ENCODE measurements at places on chromosomes 7 and 10.

GRCh38 chr7:620885-621284, 101.2 kb upstream of the PDGFA start:
- no peak for DNase-seq

DNA sequence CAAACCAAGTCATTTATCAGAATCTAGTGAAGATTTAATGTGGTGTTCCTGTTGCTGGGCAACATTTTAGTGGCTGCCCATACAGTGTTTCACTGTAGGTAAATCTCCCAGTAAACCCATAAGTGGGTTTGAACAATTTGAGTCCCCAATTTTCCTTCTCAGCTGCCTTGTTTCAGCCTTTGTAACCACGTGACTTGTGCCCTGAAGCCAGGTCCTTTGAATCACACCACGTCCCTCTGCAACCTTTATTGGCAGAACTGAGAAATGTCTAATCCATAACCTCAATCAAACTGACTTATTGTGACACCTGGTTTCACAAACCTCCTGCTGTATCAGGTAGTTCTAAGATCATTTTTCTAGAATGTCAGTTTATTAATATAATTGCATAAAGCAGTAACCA, 30.1 kb downstream of the SND1 start:
- DNase-seq, result no peak

DNA sequence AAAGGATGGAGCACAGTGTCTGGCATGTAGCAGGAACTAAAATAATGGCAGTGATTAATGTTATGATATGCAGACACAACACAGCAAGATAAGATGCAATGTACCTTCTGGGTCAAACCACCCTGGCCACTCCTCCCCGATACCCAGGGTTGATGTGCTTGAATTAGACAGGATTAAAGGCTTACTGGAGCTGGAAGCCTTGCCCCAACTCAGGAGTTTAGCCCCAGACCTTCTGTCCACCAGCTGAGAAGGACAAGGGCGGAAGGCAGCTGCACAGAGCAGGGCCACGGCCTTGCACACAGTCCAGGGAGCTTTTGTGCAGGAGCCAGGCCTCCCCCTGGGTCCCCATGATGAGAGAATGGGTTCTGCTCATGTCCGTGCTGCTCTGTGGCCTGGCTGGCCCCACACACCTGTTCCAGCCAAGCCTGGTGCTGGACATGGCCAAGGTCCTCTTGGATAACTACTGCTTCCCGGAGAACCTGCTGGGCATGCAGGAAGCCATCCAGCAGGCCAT, at the start of gene RBP3:
TSS of gene RBP3 (plus strand) at position 226 of the 514 bp plus-strand sequence. CDS start at position 348, 122 bp downstream.
- DNase-seq, result no peak

DNA sequence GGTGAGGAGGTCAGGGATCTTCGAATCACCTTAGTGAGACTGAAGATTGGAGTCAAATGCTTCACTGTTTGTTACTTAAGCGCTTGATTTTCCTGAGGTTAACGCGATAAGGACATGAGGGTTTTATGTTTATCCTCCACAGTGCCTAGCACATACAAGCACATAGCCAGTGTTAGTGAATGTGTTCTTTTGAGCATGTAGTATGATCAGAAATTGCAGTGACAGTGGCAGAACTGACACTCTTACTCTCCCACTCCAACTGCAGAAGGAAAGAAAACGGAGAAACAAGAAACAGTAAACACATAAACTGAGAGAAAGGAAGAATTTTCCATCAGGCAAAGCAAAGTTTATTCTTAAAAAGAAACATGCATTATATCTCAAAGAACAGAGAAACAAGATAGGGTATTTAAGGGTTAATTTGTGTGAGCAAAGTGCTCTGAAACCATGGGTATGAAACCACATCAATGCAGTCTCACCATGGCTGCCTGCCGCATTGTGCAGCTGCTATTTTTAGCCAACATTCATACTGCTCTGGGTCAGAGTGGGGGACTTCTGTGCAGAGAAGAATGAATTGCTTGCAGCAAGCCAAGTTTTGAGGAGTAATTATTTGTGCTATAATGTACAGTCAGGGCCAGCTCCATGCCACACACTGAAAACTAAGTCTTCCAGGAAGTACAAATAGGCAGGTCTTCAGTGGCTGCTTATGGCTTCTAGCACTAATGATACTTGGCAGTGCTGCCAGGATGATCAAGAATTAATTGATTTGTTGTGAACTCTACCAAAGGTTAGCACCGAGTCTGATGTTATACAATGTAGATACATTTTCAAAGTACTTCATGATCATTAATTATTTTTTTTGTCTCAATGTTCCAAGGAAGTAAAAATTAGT, 152.0 kb downstream of the MACC1 start:
- DNase-seq, result no peak

- no peak for DNase-seq
Measured at GRCh38 chr7:75623390-75624133, 115.2 kb downstream of the HIP1 start.

GRCh38 chr10:99612167-99612831, 7.9 kb downstream of the SLC25A28 start:
- peak; percentile 60 for DNase-seq

DNA sequence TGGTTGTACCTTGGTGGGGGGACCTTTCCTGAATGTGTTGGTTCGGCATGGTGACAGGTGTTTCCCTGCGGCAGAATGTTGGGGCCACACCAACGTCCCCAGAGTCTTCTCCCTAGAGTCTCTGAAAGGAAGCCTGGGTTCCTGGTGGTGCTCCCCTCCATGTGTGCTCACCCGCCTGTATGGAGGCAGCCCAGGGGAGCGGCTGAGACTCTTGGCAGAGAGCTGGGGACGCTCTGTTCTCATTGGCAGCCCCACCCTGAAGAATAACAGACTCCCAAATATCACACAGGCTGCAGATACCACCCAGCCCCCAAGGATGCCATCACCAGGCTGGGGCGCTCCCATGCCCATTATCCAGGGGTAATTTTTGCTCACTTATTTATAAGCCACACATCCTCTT, 34.8 kb downstream of the CHST12 start:
- no peak for DNase-seq

- DNase-seq, result peak; percentile 6
Measured at GRCh38 chr7:90412458-90413184, 9.4 kb downstream of the CLDN12 start.

DNA sequence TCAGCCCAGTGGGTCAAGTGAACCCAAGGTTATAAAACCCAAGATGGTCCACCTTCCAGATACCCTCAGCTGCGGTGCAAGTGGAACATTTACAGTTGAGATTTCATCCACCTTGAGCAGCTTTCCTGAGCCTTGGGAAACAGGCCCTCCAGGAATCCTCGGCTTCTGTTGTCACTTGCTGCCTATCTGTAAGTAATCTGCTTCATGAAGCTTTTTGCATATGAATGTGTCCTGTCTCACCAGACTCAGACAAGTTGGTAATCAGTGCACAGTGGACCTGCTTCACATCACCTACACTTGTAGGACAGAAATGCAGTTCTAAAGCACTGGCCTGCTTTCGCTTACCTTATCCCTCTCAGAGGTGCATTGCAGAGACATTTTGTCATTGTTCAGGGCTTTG, 80.3 kb downstream of the FAM185A start:
- no peak for DNase-seq

DNA sequence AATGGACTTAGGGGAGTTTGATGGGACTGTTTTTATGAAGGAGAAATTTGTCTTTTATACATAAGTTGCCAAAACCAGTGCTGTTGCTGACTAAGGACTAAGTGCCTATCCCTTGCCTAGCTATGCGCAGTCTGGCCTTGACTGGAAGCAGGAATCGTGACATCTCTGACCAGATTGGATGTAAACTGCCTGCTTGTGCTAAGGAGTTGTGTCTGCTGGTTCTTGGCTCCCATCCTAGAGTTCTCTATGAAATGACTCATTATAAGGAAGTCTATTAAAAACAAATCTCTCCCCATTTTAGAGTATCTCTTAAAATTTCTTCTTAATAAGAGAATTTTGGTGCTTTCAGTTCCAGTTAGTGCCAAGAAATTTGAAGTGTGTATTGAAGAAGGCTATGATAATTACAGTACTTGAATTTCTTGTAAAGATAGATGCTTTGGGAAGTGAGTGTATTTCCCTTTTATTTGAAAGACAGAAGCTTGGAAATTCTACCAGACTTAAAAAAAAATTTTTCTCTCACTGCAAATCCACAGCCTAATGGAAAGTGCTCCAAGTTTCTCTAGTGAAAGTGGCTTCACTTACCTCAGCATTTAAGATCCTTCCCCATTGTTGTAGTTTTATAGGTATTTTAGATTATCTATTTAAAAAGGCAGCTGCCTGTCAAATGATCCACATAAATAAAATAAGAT, 77.6 kb downstream of the BICC1 start:
- DNase-seq, result no peak

GRCh38 chr7:148883266-148884048, 634 bp downstream of the EZH2 start:
- DNase-seq, result peak; percentile 72

GRCh38 chr7:23136216-23136615, 30.6 kb downstream of the KLHL7 start:
- no peak for DNase-seq

DNA sequence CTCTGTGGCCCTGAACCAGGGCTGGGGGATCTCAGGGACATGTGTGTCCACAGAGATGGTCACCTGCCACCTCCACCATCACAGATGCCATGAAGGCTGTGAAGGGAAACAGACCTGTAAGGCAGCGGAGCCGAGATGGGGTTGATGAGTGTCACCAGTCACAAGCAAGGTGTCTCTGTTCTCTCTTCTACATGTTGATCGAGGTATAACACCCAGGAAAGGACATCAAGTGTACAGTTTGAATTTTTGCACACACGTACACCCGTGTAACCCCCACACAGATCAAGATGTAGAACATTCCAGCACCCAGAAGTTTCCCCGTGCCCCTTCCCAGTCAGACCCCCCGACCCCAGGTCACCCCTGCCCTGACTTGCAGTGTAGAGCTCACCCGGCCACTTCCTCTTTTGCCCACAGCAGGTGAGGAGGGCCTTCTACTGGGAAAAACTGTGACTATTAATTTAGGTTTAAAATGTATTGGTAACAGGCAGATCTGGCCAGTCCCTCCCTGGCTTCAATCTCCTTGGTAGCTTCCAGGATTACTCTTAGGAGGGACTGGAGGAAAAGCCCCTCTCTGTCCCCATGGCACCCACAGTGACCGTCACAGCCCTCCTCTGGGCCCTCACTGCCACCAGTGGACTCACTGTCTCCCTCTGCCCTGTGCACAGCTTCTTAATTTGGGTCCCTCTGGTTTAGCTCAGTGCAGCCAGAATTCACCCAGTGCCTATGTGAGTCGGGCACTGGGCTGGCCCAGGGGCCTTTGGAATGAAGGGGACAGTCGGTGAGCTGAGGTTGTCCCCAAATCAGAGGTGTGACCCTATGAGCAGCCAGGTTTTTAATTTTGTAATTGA, 108.2 kb downstream of the LHPP start:
- DNase-seq, result peak; percentile 47

DNA sequence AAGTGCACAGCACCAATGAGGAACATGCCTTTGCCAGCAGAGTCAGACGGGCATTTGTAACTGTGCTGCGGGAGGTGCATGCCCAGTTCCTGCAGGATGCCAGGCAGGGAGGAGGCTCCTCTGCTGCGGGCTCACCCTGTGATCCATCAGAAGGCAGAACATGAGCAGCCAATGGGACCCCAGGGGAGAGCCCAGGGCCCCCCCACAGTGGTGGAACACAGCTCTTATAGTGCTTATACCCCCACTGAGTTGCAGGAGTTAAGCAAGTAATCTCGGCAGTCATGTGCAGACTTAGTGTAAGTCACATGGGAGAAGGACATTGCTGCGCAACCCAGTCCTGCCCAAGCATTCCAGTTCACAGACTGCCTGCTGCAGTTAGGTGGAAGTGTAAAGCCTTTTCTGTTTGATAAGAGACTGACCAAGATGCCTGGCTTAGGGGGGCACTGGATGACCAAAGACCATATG, 120.3 kb upstream of the TMEM106B start:
- DNase-seq, result no peak

- peak; percentile 77 for DNase-seq
Measured at GRCh38 chr7:24963218-24963617, 16.8 kb downstream of the OSBPL3 start.

DNA sequence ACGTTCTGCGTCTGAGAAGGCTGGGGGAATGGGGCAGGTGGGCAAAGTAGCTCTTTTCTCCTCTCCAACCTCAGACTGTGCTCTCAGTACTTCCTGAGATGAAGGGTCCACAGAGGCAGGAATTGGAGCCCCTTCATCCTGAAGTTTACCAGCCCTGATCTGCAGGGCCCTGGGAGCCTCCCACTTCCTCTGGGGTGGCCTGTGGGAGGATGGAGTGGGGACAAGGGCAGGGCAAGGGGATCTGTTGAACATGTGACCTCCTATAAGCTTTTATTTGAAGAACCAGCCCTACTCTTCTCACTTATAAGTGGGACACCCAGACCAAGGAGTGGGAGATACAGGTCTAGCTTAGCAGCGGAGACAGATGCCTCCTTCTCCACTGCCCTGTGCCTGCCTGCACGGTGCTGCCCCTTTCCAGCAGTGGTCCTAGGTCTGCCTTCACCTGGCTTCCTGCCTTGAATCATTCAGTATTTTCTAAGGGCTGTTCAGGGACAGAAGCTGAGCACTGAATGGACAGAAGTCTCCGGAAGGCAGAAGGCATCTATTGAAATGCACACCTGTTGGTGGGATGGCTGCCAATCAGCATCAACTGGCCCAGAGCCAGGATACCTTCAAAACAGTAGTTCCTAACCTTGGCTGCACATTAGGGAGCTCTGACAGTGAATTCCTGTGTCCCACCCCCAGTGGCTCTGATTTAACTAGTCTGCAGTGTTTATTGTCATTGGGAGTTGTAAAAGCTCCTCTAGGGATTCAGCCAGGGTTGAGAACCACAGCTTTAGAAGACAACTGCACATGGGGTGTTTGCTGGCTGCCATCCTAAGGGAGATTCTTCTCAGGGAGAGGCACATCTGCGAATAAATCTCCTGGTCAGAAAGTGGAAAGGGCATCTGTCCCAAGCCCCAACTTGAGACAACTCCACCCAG, 2.7 kb upstream of the ARHGAP22 start:
- DNase-seq, result no peak

DNA sequence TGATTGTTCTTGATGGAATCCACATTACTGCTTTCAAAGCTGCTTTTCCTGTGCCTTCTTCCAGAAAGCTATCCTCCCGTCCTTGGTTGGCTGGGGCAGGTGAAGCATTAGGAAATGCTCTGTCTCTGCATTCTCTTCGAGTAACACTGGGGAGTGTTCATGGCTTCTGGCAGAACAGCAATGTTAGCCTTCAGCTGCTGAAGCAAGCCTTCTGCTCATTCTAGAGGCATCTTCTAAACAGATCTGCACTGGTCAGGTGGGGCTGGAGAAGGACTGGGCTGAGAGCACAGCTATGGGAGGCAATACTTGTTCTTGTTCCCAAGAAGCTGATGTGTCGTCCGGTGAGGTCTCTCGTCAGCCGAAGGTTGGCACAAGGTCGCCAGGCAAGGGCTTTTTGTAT, 80.6 kb downstream of the MGMT start:
- DNase-seq, result no peak

DNA sequence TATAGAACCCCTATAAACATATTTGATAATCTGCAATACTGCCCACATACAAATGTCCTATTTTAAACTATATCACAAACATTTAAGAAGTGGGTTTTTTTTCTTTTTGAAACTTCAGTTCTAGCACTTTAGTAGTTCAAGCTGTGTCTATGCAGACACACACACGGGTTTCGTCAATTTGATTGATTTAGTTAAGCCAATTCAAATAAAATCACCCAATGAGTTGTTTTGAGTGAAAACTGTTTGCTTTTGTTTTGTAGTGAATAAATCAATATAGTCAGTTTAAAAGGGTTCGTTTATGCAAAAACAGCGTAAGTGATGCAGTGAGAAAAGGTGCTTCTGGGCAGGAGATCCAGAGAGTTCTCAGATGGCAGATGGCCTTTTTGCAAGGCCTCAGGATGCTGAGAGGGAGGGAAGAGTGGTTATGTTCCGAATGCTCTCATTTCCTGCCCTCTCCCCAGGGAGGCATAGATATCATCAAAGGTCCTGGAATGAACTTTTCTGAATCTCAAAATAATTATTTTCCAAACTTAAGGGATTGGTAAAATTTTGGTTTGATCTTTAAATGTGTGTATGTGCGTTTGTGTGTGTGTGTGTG, 102.7 kb downstream of the AGMO start:
- no peak for DNase-seq
